ENCODE measurements at places on chromosomes 4 and X.
A peak's percentile ranks its signal among the peaks of the same experiment; 100 is the strongest.

GRCh38 chrX:24426921-24427746, 38.0 kb upstream of the PDK3 start:
- DNase-seq, result no peak

DNA sequence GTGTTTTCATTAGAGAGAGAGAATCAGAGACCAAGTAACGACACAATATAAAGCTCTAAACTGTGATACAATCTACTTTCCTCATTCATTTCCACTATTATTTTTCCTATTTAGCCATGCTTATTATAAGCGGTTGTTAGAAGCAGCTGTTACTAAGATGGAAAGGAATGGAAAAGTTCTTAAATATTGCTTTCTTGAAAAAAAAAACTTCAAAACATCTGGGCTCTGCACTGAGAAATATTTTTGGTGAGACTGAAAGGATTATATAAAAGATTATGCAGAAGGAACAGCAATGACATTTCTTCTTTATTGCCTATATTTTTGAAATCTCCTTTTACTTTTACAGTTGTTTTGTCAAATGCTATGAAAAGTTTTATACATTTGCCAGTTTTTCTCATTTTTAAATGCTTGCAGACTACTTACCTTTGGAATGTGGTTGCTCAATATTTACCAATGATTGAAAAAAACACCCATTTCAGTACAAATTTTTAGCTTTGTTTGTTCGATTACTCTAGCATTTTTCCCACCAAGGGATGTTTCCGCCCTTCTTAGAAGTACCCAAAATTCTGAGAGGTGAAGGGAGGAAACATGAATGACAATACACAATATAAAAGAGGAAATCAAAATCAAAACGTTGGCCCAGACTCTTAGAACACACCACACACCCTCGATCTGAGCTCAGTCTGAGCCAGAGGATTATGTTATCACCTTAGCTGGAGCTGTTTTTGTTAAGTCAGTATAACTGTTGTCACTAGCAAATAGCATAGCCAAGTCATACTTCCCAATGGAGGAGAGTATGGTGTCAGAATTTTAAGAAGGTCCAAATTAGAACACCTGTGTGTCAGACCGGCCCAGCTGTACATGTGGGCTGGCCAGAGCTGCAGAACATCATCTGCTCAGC, 18.4 kb downstream of the DKK2 start:
- no peak for DNase-seq

GRCh38 chr4:108947526-108947925, 184.7 kb upstream of the ETNPPL start:
- no peak for DNase-seq

DNA sequence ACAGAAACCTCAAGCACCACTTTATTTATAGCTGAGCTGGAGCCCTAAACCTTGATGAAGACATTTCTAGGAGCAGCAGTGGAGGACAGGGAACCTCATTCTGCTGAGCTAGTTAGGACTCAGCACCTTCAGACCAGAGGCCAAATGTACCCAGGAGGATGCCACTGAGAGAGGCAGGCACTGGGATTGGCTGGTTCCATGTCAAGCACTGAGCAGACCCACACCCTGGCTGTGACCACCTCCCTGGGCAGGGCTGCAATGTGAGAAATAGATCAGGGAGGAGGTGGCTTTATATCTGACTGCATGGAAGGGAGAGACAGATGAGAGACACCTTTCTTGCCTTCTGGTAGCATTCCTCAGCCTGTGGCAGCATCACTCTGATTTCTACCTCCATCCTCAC, 304.6 kb downstream of the STK32B start:
- DNase-seq, result no peak

DNA sequence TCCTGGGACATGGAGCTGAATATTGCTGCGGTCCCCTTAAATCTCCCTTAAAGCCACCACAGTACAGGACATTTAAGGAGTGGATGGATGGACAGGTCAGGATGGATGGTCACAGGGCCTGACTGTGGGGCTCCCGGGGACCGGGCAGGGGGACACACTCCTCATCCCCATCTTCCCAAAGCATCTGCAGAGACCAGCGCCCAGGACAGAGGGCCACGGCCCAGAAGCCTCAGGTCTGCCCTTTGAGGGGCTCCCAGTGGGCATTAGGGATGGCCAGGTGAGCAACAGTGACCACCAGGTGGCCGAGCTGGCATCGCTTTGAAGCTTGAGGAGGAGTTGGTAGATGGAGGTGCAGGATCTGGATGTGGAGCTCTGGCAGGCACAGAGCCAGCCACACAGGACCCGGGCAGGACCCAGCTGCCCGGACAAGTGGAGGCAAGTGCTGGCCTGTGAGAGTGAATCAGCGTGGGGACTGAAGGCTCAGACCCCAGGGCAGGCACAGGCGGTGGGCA, 51.4 kb downstream of the ABLIM2 start:
- no peak for DNase-seq

GRCh38 chrX:41265615-41266014, 68.3 kb upstream of the DDX3X start:
- DNase-seq, result no peak

GRCh38 chr4:11471618-11472017, 42.9 kb upstream of the HS3ST1 start:
- DNase-seq, result no peak

GRCh38 chr4:81031796-81032551, 1.5 kb downstream of the BMP3 start:
- DNase-seq, result no peak

GRCh38 chrX:9336456-9336855, 128.4 kb upstream of the TBL1X start:
- DNase-seq, result no peak

DNA sequence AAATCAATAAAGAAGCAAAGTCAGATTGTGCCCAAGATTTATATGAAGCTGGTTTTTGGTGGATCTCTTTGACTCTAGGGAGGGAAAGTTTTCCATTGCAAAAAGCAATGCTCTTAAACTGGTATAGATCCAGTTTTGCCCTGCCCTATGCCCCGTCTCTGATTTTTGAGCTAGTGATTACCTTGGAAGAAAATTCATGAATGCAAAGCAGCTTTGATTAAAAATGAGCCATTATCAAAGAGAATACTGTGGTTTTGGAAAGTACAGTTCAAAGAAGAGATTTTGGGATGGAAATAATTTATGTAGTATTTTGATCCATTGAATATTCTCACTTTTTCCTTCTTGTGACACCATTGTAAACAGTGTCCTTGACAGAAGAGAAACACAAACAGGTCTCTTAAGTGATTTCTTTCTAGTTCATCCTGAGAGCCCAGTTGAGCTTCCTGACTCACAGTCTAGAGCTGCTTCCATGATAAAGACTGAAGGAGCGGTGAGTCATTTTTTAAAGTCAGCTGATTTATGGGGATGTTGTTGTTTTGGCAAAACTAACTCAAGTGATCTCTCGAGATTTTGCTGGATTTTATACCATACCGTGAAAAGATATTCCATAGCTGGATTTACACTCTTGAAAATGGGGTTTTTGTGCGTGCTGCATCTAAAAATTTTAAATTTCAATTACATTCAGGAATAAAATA, 76.7 kb downstream of the AFF1 start:
- DNase-seq, result peak; percentile 56

- no peak for DNase-seq
These were observed 137.6 kb downstream of the CPZ start for GRCh38 chr4:8730159-8730558.

DNA sequence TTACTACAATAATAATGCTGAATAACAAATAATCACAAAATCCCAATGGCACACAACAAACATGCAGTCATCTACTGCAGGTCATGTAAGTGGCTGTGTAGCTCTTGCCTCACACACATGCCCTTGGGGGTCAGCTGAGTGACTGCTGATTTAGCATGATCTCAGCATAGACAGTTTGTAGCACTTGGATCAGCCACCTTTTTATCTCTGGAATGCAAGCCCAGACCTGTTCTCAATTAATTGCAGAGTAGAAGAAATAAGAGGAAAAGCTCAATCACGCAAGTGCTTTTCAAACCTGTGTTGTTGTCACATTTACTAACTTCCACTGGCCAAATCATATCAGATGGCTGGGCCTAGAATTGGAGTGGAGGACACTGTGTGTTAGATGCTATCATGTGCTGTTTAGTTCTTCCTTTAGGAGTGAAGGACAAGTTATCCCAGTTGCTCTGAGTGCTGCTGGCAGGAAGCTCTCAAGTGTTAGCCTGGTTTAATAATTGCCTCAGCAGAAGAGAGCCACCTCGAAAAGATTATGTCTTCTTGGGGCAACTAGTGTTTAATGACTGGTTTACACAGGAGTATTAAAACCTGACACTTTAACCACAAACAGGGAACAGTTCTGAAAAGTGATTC, 128.3 kb upstream of the EPHA5 start:
- DNase-seq, result no peak

DNA sequence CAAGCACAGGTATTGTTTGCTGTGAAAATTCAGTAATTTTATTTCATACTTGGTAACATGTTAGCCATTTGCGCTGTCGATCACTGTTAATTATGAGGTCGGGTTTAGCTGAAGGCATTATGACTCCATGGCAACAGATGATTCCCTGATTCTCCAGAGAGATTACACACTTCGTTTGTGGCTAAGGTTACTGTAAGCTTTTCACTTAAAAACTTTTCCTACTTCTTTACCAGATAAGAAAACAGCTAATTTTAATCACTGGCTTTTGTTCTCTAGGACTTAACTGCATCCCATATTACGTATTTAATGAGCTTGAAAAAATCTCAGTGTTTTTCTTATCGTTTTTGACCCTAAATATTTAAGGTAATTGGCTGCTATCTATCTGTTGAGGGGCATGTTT, 2.1 kb downstream of the GSTCD start:
- DNase-seq, result no peak

DNA sequence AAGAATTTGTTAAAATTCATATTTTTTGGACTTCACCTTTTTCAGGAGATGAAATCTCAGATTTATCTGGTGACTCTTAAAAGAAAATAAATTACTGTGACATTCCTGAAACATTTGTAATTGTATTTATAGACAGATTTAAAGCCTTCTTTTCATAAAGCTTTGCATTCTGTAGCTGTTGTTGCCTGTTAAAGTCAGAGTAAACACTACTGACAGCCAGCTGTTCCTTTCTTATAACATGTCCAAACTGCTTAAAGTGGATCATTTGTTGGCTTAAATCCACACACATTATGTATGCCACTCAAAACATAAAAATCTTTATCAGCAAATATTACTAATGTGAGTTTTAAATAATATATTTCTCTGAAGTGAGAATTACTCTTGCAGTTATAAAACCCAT, 157.5 kb downstream of the TECRL start:
- DNase-seq, result no peak

GRCh38 chr4:121344098-121344497, 36.7 kb downstream of the QRFPR start:
- DNase-seq, result no peak

GRCh38 chr4:103303011-103303410, 104.9 kb upstream of the CENPE start:
- DNase-seq, result no peak

GRCh38 chr4:175127314-175127713, 209.2 kb downstream of the ADAM29 start:
- no peak for DNase-seq

DNA sequence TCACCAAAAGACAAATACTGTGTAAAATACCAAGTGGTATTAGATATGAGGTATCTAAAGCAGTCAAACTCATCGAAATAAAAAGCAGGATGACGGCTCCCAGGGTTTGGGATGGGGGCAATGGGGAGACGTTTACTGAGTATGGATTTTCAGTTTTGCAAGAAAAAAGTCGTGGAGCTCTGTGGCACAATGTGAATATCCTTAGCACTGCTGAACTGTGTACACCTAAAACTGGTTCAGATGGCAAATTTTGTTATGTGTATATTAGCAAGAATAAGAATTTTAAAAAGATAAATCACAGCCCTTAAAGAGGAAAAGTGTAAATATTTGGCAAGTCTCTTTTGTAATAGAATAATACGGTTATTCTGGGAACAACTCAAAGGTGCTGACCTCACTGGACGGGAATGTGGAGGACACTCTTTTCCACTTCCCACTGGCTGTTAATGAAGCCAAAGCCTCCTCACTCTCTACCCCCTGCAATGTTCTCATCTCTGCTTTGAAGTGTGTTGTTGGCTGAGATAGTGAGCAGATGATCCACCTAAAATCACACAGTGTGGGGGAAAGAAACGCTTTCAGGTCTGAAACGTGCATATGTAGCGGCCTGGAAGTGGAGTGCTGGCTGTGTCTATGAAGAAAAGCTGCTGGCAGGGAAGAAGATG, 49.2 kb downstream of the SEL1L3 start:
- DNase-seq, result peak; percentile 58

GRCh38 chr4:121056066-121056465, 16.3 kb downstream of the NDNF start:
- DNase-seq, result no peak

DNA sequence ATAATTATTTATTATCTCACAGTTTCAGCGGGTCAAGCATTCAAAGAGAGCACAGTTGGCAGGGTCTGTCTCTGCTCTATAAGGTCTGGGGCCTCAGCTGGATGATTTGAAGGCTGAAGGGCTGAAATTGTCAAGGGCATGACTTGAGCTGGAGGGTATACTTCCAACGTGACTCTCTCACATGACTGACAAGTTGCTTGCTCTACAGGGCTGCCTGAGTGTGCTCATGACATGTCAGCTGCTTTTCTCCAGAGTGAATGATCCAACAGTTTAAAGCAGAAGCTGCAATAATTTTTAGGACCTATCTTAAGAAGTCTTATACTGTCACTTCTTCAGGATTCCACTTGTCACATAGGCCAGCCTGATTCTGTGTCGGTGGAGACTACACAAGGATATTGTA, 51.2 kb downstream of the TIGD2 start:
- DNase-seq, result no peak

DNA sequence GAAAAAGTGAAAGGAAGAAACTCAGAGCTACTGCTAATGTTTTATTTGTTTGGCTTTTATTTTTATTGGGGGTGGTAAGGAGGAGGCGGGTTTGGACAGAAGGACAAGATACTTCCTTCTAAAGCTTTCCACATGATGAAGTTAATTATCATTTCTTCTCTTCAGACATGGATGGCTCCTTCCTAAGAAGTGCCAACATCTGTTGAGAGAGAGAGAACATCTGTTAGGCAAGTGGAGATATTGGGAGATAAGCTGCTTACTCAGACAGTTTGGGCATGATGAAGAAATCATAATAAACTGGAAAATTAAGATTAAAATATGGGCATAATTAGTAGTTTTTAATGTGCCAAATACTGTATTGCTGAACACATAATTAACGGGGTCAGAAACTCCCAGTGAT, 535.7 kb upstream of the INTU start:
- no peak for DNase-seq

- DNase-seq, result no peak
These were observed 84.0 kb downstream of the PRSS12 start for GRCh38 chr4:118268780-118269179.

GRCh38 chrX:109785053-109785452, 52.0 kb upstream of the ACSL4 start:
- DNase-seq, result no peak

GRCh38 chr4:46254788-46255187, 130.9 kb upstream of the GABRG1 start:
- DNase-seq, result no peak

All from GM04503 (cell line).